ENCODE measurements at places on chromosomes 4 and X.

DNA sequence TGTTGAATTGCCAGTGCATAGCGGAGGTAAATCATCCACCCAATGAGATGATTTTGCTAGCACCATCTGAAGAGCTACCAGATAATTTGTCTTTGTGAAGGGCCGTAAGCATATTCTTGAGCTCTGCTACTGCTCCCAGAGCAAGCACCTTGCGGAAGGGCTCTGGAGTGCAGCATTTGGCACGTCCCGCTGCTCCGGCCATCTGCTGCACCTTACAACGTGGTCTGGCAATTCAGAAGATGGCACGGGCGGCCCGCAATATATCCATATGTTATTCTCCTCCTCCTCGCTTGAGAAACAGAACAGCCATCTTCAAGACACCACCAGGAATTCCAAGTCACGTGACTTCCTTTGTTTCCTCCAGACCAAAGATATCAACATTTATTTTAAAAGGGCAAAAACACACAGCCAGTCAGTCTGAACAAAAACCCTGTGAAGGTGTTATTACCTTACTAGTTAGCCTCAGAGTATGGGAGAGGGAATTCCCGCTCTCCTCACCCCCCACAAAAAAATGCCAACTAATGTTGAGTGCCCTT is 1095.7 kb upstream of the TENM3 start:
- no peak for DNase-seq

DNA sequence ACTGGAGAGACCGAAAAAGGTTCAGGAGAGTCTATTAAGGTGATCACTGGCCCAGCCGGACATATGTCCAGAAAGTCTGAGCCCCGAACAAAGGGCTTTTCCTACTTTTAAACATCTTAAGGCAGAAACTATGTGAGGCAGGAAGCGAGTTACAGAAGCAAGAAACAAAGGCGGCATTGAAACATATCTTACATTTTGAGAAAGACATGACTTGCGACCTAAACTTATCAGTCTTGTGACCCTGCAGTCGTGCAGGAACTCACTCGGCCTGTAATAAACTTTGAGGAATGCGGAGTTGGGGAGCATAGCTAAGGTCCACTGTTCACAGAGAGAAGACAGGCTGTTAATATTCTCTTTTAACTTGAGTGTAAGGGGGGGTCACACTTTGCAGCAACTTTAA is 158.7 kb downstream of the TBX22 start:
- DNase-seq: no peak

DNA sequence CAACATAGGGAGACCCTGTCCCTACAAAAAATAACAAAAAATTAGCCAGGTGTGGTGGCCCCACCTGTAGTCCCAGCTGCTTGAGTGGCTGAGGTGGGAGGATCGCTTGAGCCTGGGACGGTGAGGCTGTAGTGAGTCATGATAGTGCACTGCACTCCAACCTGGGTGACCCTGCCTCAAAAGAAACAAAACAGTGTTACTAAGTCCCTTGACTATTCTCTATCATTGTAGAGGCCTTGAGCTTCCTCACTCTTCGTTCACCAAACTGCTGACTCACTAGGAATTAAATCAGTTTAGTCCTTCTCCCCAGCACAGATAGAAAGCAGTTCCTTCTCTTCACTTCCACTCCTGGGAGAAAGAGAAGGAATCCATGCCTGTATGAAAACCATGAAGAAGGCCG is 14.5 kb downstream of the CDS1 start:
- DNase-seq: no peak

DNA sequence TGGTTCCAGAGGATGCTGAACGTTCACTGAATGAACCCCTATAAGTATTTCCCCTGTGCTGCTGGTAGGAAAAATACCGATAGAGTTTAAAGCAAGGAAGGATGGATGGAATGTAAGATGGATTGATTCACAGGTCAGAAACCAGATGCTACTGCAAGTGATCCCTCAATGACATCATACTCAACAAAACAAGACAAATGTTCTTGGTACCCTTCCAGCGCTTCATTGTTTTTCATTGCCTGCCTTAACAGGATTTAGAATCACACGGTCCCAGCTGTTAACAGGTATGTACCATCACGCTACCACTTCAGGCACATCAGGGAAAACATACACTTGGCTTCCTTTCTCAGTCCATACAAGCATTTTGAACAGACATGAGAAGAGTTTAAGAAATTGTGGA is 118.1 kb upstream of the TLR3 start:
- DNase-seq: no peak

GRCh38 chr4:16869594-16870245 is 28.7 kb downstream of the LDB2 start:
- DNase-seq: no peak

DNA sequence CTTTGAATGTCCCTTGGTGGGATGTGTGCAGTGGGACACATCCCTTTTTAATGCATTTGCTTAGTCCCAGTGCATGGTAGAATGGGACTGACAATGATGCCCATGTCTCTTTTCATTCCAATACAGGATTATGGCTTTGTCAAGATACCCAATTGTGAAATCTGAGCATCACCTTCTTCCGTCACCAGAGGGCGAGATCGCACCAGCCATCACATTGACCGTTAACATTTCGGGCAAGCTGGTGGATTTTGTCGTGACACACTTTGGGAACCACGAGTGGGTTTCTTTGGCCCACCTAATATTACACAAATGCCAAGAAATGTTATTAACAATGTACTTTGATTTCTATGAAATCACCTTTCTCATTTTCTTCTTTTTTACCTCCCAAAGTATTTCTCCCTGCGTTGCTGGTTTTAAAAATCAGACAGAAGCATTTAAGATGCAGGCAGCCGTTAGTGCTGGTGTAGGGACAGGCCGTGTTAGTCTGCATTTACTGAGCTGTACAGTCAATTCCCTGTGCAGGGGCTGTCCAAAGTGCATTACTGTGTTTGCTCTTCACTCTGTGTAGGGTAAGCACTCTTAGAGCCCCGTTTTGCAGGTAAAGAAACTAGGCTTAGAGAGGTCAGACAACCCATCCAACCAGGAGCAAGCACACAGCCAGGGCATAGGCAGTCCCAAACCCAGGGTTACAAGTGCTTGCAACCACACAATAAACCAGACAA is 46.5 kb downstream of the CWH43 start:
- DNase-seq: no peak

- DNase-seq: no peak
Measured at GRCh38 chrX:68648960-68649359, 1.5 kb downstream of the STARD8 start.

- no peak for DNase-seq
Measured at GRCh38 chrX:150217609-150218008, 145.5 kb upstream of the MAMLD1 start.

DNA sequence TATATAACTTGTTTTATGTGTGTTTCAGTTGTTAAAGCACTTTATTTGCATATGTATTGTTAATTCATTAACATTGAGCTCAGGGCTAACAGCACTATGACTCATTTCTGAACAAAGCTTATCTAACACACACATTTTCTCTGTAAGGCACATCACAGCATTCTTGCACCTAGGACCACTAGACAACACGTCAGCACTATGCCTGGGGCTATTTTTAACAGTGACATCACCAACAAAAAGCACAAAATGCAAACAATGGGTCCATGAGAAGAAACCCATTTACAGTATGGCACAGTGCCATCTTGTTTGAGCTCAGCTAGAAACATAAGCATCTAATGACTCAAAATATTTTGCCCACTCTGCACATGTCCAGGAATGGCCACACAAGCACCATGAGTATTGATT is 124.4 kb downstream of the RELL1 start:
- DNase-seq: no peak

- DNase-seq: no peak
Measured at GRCh38 chr4:185287031-185287430, 77.6 kb downstream of the SNX25 start.

- DNase-seq: no peak
Measured at GRCh38 chrX:52270453-52271116, 85.9 kb downstream of the MAGED4 start.

- DNase-seq: no peak
Measured at GRCh38 chrX:153689654-153690465, 2.1 kb downstream of the SLC6A8 start.

DNA sequence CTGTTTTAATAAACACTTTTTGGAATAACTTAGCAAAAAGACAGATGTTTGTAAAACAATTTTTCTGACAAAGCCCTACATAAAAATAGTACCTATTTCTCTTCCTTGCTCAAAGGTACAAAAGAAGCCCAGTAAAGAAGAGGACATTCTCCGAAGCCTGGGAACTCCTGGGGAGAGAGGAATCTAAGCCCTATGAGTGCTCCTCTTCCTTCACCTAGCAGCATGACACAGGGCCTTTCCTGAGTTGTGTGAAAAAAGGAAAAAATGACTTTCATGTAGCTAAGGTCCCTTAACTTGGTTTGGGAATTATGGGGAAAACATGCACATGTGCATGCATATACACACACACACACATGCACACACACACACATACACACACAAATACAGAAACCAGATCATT is 586.9 kb downstream of the TMA16 start:
- no peak for DNase-seq

- DNase-seq: no peak
Measured at GRCh38 chr4:118968005-118968404, 79.4 kb downstream of the SYNPO2 start.

DNA sequence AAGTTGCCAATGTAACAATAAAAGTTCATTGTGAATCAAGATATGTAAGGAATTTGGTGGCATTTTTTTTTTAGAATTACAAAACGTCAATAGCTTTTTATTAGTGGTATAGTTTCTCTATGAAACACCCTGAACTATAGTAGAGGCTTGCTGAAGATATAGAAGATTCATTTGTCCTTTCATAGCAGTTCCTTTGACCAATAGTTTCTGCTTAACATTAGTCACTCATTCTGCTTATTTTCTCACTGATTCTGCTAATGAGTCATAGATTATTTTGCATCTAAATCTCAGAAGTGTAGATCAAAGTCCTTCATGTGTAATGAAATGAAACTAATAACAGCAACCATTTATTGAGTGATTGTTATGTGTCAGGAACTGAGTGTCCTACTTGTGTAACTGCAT is 205.0 kb upstream of the TET2 start:
- no peak for DNase-seq

- DNase-seq: no peak
Measured at GRCh38 chrX:40964633-40965586, 120.3 kb upstream of the USP9X start.

DNA sequence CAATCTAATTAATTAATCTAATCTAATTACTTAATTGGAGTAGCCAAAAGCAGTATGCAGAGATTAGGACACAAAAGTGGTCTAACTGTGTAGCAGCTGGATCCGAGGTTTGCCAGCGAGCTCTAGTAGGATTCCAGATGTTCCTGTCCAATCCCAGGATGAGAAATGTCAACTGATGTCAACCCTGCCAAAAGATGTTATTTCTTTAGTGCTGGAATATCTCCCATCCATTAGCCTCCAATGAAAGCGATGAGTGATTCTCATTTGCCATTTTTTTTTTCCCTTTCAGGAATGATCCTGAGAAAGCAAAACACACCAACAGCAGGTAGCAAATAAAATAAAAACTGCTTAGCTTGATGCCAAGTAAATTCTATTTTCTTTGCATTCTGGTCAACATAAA is 372.9 kb downstream of the STIM2 start:
- no peak for DNase-seq

DNA sequence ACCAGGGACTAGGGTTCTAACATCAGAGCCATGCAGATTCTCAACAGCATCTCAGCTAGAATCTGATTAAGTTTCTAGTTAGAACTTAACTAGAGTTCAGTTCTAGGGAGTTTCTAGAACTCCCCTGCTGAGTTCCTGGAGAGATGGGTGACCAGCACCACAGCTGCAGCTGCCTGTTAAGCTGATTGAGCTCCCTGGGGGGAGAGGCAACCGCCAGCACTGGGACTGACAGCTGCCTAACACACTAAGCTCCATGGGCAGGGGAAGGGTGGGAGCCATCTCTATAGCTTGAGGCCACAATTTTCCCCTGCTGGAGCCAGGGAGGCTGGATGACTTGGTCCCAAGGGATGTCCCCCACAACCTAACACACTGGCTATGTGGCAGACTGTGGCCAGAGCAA is 84.2 kb downstream of the CHIC1 start:
- DNase-seq: no peak

DNA sequence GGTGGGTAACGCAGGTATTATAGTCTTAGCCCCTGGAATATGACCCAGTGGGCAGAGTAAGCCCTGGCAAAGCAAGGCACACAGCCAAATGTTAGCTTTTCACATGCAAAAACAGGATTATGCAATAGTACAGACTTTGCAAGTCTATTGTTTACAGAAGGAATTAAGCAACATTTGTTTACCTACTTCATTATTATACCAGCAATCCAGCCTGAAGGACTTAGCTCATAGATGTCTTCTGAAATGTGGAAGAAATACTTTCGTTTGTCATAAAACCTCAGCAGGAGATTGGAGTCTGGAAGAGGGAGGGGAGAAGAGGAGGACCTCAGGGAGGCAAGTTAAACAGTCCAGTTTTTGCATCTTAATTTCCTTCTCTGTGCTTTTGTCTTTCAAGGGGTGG is 226.7 kb upstream of the CENPE start:
- DNase-seq: no peak

DNA sequence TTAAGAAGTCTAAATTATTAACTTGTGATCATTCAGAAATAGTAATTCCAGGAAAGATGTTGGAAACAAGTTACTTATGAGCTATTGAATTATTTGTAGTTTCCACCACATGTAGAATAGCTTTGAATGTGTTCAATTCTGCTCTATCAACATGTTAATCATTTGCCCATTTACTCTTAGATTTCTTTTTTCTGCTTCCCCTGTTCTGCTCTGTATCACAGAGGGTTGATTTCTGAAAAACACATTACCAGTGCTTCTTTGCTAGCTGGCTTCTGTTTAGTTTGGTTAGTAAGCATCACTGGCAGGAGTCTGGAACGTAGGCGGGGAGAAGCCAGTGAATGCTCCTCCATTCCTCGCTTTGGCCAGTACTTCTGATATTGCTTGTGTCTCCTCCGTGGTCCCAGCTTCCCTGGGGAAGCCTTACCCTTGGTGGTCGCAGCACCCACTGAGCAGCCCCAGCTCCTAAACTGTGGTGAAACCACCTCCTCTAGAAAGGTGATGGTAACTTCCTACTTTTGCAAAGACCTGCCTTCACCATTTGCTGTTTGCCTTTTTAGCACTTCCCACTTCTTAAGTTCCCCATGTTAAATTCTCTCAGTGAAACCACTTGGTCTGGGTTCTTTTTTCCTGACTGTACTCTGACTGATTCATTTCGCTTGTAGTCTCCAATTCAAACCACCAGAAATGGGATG is 40.3 kb upstream of the GALNT7 start:
- no peak for DNase-seq

DNA sequence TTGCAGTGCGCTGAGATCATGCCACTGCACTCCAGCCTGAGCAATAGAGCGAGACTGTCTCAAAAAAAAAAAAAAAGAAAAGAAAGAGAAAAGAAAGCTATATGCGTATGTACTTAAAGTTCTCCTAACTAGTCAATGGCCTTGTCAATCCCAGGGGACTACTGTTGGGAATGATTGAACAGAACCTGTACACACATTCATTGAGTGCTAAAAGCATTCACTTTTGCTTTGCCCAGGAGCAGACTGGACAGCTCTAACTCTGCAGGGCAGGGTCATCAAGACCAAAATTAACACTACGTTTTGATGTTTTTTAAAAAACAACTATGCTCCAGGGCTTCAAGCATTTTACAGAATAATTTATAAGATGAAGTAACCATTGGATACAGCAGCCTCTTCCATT is 106.2 kb downstream of the FNIP2 start:
- no peak for DNase-seq

GRCh38 chrX:108699368-108699767 is 37.0 kb downstream of the IRS4 start:
- DNase-seq: no peak

Data from effector CD8-positive, alpha-beta T cell (primary cell).